ENCODE measurements at places on chromosomes 3 and 15. TPM values are rescaled to one million over a fixed set of nuclear protein-coding genes. Genes with fewer than 3 reads are reported as not detected.

SOX14 gene
- total RNA-seq, result not detected

OSTN gene
- total RNA-seq, result 6.9 TPM

FANCD2 gene
- 4.2 TPM for total RNA-seq

CCR3 gene
- not detected for total RNA-seq

GP9 gene
- 0.25 TPM for total RNA-seq

CXCR6 gene
- not detected for total RNA-seq

ECE2 gene
- 2.7 TPM for total RNA-seq

P2RY14 gene
- total RNA-seq, result 0.74 TPM

SPG21 gene
- 35.4 TPM for total RNA-seq

GNL3 gene
- 67.4 TPM for total RNA-seq

RBPMS2 gene
- total RNA-seq, result not detected

STRA6 gene
- 4.4 TPM for total RNA-seq

GRIP2 gene
- 7.4 TPM for total RNA-seq

CLK3 gene
- total RNA-seq, result 20.4 TPM

SEMA3B gene
- 3.2 TPM for total RNA-seq

GOLGA8H gene
- total RNA-seq, result 0.49 TPM

IL16 gene
- total RNA-seq, result 1.2 TPM

PODXL2 gene
- 178 TPM for total RNA-seq

CLDN1 gene
- 5.7 TPM for total RNA-seq

ARPP21 gene
- 224 TPM for total RNA-seq

CADM2 gene
- total RNA-seq, result 63.7 TPM

ATP13A5 gene
- total RNA-seq, result 0.49 TPM

CERS3 gene
- total RNA-seq, result 0.74 TPM

IL12A gene
- total RNA-seq, result 0.74 TPM

SCAMP5 gene
- total RNA-seq, result 49.2 TPM

PIGZ gene
- total RNA-seq, result 3.4 TPM

RNU5B-1 gene
- under 0.01 TPM for total RNA-seq

SGO1 gene
- 2.0 TPM for total RNA-seq

ROBO2 gene
- total RNA-seq, result 253 TPM

NPAP1 gene
- 0.49 TPM for total RNA-seq

EPHB1 gene
- total RNA-seq, result 29.0 TPM

All from temporal lobe (tissue), 4 donors.